PC-9 (cell line): ENCODE measurements at places on chromosomes 4 and X.

- no peak for DNase-seq
Measured at GRCh38 chrX:98111684-98112083, 1228.0 kb downstream of the RPA4 start.

GRCh38 chr4:169205075-169205743 lies 65.5 kb downstream of the SH3RF1 start:
- no peak for DNase-seq

- no peak for DNase-seq
Measured at GRCh38 chr4:36308150-36308549, 26.7 kb downstream of the DTHD1 start.

GRCh38 chr4:151418385-151418784 lies 9.4 kb downstream of the FHIP1A start:
- DNase-seq, result peak; percentile 17

DNA sequence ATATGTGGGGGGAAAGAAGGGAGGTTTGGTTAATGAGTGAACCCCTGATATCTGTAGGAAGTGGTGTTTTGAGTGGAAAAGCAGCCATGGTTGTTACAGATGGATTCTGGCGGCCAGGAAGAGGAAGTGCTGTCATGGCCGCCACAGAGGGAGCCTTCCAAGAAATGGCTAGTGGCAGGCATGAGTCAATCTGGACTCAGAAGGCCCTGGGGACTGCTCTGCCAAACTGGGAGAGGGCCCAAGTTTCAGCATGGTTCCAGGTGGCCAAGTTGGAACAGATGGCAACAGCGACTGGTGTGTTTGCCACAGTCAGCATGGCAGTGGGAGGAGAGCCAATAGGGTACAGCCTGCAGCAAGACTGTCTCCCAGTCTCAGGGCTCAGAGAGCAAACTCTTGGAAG lies 32.5 kb downstream of the ETDB start:
- DNase-seq, result no peak
